Activated CD4-positive, alpha-beta T cell treated with anti-CD3 and anti-CD28 coated beads, Interleukin-2, amount 10 ng/mL, durations not matched to agents 7 days and 5 days (primary cell): ENCODE measurements at places on chromosomes 6 and 20.
A peak's percentile ranks its signal among the peaks of the same experiment; 100 is the strongest.

DNA sequence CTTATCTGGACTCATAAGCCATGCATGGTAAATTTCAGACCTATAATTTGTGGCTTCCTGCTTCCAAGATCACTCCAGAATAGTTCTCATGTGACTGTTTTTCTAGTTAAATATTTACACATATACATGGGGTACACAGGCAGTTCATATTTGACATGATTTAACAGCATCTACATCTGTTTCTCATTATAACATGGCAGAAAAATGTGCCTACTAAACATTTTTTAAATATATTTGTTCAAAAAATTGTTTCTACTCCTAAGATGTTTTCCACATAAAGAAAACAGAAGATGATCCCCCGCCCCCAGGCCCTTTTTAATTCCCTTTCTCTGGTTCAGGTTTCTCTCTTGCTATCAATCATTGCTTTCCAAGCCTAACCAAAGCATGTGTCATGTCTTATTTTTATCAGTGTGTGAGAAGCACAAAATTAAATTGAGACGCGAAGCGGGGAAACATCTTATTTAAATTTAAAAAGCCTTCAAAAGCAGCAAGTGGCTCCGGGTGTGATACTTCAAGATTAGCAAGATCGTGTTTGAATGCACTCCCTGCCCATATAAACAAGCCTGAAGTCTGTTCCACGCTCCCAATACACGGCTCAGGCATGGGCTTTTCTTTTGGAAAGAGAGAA is 37.3 kb downstream of the IPCEF1 start:
- DNase-seq: no peak

- no peak for DNase-seq
These were observed 201.2 kb upstream of the SHLD1 start for GRCh38 chr20:5548902-5549599.

DNA sequence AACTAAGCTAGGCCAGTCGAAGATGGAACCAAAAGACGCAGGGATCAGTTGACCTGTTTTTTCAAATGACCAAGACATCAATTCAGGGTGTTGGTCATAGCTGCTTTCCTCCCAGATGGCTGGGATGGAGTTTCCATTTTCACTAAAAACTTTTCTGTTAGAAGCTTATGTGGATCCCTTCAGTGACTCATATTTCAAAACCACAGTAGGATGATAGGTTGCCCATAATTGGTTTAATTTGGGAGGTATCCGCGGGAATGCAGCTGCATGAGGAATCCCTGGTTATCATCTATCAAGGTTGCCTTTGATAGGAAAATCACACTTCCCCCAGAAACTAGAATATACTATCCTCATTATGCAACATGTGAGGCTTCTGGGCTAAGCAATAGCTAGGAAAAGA is 150.9 kb upstream of the MLIP start:
- no peak for DNase-seq

GRCh38 chr20:44069203-44070011 is 117.6 kb downstream of the JPH2 start:
- DNase-seq: peak; percentile 80

- peak; percentile 16 for DNase-seq
These were observed 83.5 kb upstream of the PROKR2 start for GRCh38 chr20:5400164-5400762.

- no peak for DNase-seq
These were observed 1067.5 kb upstream of the MAP3K7 start for GRCh38 chr6:91654357-91654756.

GRCh38 chr6:44642870-44643522 is 255.5 kb downstream of the CDC5L start:
- DNase-seq: peak; percentile 27

DNA sequence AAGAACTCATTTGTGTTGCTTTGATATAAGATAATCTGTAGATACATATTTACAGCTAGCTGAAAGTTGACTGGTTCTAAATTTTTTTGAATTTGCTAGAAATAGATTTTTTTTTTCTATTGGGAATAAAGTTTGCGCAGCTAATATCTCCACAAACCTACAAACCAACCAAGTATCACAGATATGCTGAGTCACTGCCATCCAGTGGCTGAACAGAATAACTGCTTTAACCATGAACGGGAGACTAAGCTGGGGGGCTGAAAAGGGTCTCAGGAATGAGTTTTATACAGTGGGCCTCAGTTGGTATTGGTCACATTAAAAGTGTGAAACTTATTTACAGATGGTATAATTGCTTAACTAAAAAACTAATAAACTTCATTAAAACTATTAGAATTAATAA is 326.7 kb upstream of the CNR1 start:
- no peak for DNase-seq

DNA sequence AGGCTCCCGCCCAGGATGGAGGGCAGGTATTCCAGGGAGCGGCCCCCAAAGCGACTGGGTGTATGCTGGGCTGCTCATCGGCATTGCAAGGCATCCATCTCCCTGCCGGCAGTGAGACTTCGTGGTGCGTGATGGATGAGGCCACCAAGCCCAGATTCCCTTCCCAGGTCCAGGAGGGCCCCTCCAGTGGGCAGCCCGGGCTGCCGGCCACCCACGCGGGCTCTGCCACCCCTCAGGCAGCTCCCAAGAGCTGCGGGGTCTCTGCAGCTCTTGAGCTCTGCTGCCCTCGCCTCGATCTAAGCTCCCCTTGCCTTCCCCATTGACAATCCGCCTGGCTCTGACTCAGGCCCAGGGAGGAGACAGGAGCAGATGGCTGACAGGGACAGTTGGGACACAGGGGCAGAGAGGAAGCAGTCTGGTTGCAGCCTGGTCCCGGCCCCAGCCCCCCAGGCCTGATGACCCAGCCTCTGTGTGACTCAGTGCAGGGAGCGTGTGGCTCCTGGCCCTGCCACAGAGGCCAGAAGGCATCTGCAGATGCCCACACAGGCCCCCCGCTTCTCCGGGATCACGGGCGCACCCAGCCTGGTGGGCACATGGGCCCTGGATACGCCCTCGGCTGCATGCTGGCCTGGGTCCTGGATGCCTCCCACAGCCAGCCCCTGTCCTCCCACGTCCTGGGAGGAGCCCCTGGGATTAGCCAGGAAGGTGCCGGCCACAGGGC is 33.0 kb downstream of the SLCO4A1 start:
- no peak for DNase-seq

- no peak for DNase-seq
These were observed 35.7 kb downstream of the RAB44 start for GRCh38 chr6:36733300-36733699.

GRCh38 chr20:64148581-64148980 is 15.7 kb upstream of the MYT1 start:
- DNase-seq: no peak

DNA sequence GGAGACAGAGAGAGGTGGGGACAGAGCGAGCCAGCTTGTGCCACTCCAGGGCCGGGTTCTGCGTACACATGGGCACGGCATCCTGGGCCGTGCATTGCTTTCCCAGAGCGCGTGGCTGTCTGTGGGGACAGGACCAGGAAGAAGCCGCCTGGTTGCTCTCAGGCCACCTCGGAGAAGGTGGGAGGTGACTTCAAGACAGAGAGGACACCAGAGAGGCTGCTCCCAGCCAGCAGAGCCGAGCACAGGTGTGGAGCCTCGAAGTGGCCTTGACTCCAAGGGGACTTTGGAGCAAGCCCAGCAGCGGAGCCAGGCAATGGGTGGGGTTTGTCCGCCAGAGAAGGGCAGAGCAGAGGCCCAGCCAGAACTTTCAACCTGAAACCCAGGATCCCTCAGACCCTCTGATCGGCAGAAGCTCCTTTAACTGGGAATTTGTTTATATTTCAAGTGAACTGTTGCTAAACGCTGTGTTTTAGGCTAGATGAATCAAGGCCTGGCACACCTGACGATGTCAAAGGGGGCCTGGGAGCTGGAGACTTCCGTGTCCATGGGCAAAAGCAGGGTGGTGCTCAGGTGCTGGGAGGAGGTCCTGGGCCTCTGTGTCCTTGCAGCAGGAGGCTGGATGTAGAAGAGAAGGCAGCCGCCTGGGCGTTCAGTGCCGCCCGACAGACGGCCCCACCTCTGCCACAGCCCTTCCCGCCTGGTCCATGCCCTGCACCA is 262.1 kb downstream of the DLL1 start:
- no peak for DNase-seq

GRCh38 chr20:38167851-38168760 is 3.0 kb upstream of the TGM2 start:
- no peak for DNase-seq

- no peak for DNase-seq
These were observed 80.7 kb upstream of the NEDD9 start for GRCh38 chr6:11313207-11313606.

GRCh38 chr6:12748815-12749521 is 32.4 kb downstream of the PHACTR1 start:
- DNase-seq: no peak

- DNase-seq: no peak
These were observed 7.5 kb upstream of the BAK1 start for GRCh38 chr6:33587529-33587928.

GRCh38 chr6:65229825-65230224 is 477.2 kb downstream of the EYS start:
- DNase-seq: no peak

GRCh38 chr6:21033575-21034026 is 499.3 kb downstream of the CDKAL1 start:
- DNase-seq: no peak

DNA sequence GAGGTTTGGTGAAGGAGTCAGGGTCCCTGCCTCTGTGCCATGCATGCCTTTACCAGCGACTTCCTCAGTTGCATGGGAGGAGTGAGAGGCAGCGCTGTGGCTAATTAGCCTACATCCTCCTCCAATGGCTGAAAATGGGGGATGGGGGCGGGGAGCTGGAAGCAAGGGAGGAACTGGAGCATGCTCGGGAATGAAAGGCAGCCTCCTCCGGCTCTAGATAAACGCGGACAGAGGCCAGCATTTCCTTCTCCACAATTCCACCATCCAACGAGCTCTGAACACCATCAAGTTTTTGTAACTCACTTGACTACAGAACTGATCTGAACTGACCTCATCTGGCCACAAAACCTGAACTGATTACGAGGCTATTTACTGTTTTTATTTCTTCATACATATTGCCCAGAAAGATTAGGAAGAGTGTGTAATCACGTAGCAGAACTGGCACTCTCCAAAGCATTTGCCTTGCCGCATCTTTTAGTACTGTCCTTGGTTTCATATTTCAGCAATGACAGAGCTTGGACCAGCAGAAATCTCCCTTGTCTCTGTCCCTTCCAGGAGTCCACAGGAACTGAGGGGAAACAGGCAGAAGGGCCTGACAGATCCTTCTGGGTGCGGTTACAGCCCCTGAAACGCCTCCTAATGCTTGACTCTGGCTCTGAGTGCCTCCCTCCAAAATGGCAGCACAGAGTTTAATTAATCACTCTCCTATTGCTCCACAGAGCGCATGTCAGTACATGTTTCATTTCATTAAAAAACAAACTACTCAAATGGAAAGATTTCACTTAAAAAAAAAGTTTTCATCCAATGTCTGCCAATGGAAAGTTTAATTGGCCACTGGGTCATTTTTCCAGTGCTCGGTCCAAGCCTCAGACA is 58.2 kb upstream of the TRAF3IP2 start:
- no peak for DNase-seq

- no peak for DNase-seq
These were observed 1088.2 kb upstream of the CITED2 start for GRCh38 chr6:140462453-140463311.

DNA sequence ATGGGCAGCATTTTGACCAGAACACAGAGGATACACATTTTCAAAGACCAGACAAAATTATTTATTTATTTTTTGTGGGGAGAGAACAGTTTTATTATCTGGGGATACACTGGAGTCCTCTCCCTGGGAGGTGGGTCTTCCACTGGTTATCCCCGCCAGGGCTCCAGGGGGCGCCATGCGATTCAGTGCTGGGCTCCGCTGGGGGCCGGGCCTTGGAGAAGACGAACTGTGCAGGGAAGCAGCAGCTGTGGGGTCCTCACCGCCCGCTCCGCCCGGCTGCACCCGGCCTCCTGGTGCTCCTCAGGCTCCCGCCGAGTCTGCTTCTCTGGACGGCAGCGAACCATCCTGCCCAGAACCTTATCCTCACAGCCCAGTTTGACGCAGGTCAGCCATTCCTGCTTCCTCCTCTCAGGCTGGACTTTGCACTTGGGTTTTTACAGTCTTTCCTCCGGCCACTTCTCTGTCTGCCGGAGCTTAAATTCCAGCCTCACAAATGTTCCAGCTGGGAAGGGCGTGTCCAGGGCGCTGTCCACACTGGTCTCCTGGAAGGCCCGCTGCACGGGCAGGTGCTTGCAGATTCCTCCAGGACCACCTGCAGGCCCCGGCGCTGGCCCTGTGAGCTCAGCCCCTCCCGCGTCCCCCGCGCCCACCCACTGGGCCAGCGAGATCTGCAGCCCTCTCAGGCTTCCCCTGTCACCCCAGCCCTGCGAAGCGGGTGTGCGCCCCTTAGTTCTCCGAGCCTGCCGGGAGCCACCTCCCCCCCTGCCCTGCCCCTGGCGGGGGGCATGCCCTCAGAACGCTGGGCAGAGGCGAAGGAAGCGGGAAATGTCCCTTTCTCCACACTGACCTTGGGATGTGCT is 1830.0 kb upstream of the DEFB115 start:
- DNase-seq: no peak

DNA sequence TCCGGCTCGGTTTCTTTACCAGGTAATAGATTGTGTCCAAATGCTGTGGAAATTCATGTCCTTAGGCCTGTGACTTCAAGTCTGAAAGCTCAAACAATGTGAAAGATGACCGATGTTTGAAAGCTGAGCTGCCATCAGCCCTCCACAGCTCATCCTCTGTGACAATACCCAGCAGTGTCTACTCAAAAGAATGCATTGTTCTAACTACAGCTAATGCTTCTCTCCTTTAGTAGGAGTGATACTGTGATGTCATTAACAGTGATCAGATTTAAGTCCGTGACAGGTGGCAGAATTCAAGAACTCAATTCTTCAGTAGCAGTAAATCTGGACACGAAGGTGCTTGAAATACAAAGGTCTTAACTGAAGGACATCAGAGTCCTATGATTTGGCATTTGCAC is 97.3 kb downstream of the RCAN2 start:
- DNase-seq: no peak

- DNase-seq: no peak
These were observed 312.2 kb upstream of the SOX4 start for GRCh38 chr6:21281366-21281765.

DNA sequence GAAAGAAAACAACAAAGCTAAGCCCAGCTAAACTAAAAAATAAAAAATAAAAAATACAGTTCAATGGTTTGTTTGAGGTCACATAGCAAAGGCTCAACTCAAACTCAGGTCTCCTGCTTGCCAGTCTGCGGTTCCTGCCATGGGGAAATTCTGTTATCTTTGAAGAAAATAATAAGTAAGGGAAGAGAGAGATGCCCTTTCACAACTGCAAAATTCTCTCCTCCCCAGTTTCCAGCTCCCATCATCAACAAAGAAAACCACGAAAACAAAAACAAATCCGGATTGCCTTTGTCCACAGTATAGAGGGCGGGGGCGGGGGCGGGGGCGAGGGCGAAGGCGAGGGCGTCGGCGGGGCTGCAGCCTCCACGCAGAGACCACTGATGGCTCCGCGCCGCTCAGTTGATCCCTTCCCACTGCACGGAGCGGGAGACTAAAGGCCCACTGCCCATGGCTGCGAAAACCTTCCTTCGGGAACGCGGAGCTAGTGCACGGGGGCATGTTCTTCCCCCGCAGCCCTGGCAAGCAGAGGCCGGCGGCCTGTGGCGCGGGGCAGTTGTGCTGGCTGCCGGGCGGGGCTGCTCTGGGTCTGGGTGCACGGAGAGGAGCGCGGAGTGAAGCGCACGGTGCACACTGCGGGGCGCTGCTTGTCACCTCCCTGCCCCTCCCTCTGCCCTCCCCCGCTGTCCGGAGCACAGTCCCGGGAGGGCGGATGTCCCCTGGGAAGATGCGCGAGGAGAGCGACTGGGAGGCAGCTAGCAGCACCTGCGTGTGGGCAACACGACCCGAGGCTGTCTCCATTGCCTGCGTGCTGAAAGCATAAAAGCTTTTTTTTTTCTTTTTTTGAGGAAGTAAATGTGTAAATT is 54.1 kb upstream of the TPD52L1 start:
- DNase-seq: peak; percentile 9

GRCh38 chr6:36204068-36204753 is 7.7 kb downstream of the BRPF3 start:
- DNase-seq: peak; percentile 75
